Stimulated activated CD8-positive, alpha-beta memory T cell treated with anti-CD3 and anti-CD28 coated beads, Interleukin-12 subunit alpha, Interleukin-12 subunit beta, amount 100 ng/mL, for 1 hour (primary cell): ENCODE measurements at places on chromosomes 4 and X.

GRCh38 chr4:82786828-82787227 is 11.8 kb downstream of the SCD5 start:
- no peak for DNase-seq

DNA sequence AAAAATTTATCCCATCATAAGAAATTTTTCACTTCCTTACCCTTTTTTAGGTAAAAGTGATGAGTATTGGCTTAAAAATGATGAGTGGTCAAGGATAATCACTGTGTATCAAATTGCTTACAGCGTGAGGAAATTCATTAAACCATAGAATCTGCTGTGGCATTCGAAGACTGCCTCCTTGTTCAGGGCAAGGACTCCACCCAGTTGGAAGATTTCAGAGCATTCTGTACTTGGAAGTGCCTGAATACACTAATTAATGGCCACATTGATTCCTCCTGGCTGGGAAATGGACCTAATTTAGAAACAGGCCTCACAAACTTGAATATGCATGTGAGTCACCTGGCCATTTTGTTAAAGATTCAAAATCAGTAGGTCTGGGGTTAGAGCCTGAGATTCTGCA is 83.2 kb downstream of the HHIP start:
- no peak for DNase-seq

GRCh38 chr4:8355306-8355705 is 85.2 kb downstream of the ACOX3 start:
- DNase-seq, result no peak

DNA sequence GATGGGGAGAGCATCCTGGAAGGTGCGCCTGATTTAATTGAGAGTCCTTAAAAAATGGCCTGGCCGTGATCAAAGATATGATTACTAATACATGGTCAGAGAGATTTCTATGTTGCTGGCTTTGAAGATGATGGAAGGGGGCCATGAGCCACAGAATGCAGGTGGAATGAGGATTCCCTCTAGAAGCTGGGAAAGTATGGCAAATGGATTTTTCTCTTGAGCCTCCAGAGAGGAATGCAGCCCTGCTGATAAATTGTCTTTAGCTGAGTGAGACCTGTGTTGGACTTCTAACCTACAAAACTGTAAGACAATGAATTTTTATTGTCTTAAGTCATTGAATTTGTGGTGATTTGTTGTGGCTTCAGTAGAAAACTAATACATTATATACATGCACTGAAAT is 7.7 kb downstream of the NUDT9 start:
- no peak for DNase-seq

DNA sequence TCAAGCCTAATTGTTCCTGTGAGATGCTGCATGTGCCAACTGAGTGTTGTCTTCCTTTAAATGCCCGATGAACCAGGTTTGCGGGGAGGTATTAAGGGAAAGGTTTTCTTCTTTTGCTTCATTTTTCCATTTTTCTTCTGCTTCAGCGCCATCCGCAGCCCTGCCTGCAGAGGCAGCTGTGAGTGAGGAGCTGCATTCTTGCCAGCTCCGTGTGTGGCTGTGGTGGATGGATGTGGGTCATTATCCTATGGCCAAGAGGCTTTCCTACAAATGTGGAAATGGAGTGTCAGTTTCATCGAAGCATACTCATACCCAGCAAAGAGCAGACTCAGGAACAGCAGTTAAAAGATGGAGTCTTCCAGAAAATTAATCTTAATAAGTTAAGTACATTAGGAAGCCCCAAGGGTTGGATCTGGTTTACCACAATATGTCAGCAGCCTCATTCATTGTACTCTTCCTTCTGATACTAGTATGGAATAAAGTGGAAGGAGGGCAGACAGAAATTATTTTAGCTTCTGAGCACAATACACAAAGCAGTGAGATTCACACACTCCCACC is 37.6 kb downstream of the TNIP3 start:
- no peak for DNase-seq

DNA sequence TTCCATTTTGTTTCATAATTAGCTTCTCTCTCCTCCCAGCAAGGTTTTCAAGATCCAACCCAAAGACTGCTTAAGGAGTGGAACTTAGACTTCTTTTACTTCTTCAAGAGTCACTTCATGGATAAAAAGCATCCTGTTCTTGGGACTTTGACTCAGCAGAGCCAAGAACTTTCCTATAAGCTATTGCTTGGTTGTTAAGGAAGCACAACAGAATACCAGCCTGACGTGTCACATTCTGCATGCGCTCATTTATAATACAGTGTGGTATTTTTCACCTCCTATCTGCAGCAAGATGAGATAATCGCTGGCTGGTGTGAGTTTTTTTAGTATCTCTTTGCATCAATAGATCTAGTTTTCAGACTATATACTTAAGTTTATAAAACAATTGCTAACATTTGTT is 152.1 kb downstream of the PALLD start:
- DNase-seq, result no peak

DNA sequence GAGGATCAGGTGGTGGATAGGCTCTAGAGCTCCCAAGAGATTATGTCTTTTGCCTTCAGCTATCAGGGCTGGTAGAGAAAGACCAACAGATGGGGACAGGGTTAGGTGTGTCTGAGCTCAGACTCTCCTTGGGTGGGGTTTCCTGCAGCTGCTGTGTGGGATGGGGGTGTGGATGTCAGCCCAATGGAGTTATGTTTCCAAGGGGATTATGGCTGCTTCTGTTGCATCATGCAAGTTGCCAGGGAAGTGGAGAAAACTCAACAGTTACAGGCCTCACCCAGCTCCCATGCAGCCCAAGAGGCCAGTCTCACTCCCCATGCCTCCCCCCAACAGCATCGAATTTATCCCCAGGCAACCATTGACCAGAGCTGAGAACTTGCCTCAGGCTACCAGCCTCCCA is 80.2 kb upstream of the CDX4 start:
- no peak for DNase-seq

- DNase-seq, result no peak
Observed at GRCh38 chrX:29560065-29560464, 655.3 kb upstream of the MAGEB2 start.

- no peak for DNase-seq
Observed at GRCh38 chr4:100929135-100929534, 411.3 kb upstream of the EMCN start.

DNA sequence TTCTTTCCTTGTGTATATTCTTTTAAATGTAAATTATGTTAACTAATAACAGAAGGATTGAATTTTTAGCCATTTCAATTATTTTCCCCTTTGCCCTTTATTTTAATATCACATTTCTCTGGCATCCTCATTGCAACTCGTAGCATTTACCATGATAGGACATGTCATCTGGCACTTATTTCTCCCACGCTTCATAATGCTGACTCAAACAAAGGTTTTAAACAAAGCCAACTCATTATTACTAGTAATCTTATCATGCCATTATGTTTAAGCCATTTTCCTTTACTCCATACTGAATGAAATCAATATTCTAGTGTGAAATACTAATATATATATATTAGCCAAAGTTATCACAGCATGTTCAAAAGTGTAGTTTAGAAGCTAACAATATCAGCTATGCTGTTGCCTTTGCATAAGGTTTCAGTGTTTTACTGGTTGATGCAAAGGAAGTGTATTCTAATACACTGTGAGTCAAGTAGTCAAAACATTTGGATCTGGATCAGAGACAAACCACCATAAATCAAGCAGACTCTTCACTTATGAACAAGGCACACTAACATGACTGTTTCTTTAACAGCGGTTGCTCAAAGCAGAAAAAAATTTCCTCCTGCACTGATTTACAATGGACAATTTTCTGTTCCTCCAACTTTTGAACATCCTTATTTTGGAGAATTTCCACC is 281.6 kb downstream of the SLC7A11 start:
- DNase-seq, result no peak

DNA sequence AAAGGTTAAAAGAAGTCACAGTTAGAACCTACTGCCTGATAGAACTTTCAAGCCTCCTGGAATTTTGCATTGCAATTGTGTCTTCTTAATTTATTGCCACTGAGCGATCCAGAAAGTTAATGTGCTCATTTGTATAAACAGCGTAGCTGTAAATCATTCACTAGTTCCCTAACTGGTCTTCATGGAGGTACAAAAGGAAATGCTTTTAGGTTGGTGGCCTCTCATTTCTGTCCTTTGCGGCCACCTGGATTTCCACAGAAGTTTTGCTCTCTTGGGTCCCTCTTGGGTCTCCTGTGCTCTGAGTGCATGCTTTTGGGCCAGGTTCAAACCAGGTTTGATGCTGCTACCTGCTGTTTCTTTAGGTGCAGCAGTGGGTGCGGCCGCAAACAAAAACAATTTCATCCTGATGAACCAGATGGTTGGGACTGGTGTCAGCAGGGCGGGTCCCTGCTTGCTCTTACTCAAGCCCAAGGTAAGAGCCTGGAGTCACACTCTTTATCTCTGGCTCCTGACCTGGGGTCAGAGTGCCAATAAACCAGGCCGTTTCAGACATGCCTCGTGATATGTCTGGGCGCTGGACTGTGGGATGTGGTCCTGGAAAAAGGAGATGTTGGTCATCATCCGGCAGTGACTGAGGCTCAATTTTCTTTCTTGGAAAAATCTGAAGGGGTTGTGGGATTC is 270.1 kb downstream of the PTTG2 start:
- no peak for DNase-seq

GRCh38 chr4:141567326-141567915 is 69.0 kb upstream of the IL15 start:
- DNase-seq, result no peak

GRCh38 chr4:82913305-82913704 is 12.8 kb downstream of the THAP9 start:
- DNase-seq, result no peak

- DNase-seq, result no peak
Observed at GRCh38 chr4:145779319-145779801, 99.4 kb downstream of the C4orf51 start.

GRCh38 chr4:23516716-23517115 is 373.1 kb downstream of the PPARGC1A start:
- DNase-seq, result no peak

DNA sequence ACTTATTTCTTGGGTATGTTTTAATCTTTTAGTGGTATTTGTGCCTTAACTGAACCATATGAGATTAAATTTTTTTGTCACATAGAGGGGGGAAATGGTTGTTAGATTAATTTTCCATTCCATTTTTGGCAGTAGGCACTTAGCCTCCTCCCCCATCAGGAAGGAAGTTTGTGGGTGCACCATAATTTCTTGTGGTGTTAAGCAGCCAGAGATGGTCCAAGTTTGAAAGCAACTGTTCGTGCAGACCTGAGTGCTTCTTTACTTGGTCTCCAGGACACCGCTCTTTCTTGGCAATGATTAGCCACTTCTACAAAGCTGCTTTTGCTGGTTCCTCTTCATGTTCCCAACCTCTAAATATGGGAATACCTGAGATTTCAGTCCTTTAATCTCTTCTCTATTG is 92.7 kb upstream of the RPL34 start:
- no peak for DNase-seq

GRCh38 chr4:6501171-6501570 is 28.8 kb upstream of the PPP2R2C start:
- DNase-seq, result no peak

GRCh38 chr4:1890979-1891570 is 19.9 kb downstream of the NSD2 start:
- DNase-seq, result no peak

GRCh38 chrX:117835034-117835433 is 281.6 kb downstream of the KLHL13 start:
- DNase-seq, result no peak

DNA sequence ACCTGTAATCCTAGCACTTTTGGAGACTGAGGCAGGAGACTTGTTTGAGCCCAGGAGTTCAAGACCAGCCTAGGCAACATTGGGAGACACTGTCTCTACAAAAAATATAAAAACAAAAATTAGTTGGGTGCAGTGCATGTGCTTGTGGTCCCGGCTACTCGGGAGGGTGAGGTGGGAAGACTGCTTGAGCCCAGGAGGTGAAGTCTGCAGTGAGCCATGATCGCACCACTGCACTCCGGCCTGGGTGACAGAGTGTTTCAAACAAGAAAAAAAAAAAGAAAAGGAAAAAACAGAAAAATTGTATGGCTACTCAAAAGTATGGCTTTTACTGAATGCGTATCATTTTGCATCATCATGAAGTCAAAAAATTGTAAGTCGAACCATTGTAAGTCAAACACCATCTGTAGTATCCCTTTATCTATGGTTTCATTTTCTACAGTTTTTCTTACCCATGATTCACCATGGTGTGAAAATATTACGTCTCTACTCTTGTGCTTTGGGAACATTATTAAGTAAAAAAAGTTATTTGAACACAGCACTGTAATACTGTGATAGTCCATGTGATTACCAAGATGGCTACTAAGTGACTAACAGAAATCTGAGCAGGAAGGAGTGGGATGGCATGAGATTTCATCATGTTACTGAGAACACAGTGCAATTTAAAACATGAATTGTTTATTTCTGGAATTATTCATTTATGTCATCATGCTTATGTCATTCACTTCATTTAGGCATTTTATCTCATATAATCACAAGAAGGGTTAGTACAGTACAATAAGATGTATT is 26.5 kb upstream of the MANBA start:
- no peak for DNase-seq

- no peak for DNase-seq
Observed at GRCh38 chrX:121256647-121257046, 209.2 kb downstream of the GLUD2 start.

GRCh38 chrX:153925387-153925738 is 701 bp downstream of the ARHGAP4 start:
- DNase-seq, result no peak

GRCh38 chr4:172983014-172983413 is 185.6 kb upstream of the GALNT7 start:
- DNase-seq, result no peak

- DNase-seq, result no peak
Observed at GRCh38 chrX:30597216-30598012, 19.8 kb upstream of the TASL start.

DNA sequence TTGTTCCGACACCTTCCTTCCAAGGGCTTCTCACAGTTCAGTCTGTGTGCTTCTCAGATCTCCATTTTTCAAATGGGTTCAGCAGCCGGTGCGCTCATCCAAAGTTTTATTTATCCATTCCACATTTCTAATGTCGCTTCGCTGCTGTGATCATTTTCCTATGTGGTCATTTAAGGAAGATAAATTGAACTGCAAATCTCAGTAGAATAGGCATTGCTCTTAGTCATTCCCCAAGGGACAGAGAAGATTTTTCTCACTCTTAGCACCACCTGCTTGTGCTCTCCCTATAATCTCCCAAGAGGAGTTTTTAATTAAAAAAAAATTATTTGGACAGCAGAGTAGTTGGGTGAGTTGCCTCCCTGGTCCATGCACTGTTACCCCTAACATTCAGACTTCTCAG is 278.9 kb upstream of the GATB start:
- DNase-seq, result no peak

DNA sequence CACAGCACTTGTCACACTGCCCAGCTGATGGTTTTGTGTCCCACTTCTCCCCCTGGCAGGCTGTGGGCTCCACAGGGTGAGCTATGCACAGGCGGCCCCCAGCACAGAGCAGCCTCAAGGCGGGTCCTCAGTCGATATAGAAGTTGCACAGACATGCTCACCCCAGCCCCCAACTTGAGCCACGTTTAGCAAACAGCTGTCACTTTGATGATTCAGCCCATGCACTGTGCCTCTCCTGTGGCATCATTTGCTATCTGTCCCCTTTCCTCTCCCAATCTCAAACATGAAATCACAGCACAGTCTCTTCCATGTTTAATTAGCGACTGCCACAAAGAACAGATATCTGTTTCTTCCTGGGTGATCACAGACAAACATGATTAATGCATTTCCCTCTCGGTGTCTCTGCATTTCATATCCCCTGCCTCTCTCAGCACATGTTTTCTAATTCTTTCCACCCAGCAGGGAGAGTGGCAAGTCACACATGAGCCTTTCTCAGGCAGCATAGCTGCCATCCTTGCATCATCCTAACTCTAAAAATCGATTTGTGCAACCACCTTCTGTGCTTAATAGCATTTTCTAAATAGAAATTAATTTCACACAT is 204.9 kb downstream of the EVC2 start:
- DNase-seq, result no peak

- DNase-seq, result no peak
Observed at GRCh38 chr4:2716236-2716635, 39.9 kb downstream of the TNIP2 start.
